Activated CD8-positive, alpha-beta memory T cell treated with anti-CD3 and anti-CD28 coated beads for 1 hour (primary cell): ENCODE measurements at places on chromosomes 4 and X.

- DNase-seq = no peak
Observed at GRCh38 chr4:38189445-38189844, 229.2 kb downstream of the PTTG2 start.

DNA sequence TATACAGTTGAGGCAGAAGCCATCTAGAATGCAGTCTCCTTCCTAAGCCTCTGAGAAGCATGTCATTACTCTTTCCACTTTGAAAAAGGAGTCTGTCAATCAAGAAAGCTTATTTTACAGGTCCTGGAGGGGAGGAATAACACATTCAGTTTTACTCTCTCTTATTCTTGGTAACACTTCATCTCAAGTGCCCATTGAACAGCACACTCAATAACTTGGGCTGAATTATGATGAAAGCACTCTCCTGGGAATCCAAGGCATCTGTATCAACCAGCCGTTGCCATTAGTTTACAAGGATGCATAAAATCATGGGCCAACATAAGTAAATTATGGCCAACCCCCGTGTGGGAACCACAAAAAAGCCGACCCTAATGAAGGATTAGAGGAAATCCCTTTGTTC, 282.4 kb downstream of the C4orf33 start:
- no peak for DNase-seq

GRCh38 chr4:123536225-123536624, 139.6 kb downstream of the SPRY1 start:
- no peak for DNase-seq

GRCh38 chrX:111490688-111491087, 20.8 kb upstream of the SERTM2 start:
- DNase-seq = no peak

- DNase-seq = no peak
Observed at GRCh38 chr4:6750286-6751221, 32.0 kb upstream of the KIAA0232 start.

DNA sequence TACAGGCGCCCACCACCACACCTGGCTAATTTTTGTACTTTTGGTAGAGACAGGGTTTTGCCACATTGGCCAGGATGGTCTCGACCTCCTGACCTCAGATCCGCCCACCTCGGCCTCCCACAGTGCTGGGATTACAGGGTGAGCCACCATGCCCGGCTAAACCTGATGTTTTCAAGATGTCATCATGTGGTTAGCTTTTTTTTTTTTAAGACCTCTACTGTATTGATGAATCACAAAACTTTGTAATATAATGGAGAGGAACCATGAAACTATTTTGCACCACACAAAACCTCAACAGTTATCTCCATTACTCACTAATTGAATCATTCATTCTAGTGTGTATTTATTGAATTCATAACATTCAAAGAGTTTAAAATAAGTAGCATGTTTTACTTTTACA, 94.7 kb upstream of the NEIL3 start:
- no peak for DNase-seq

GRCh38 chr4:151719956-151720334, 40.9 kb downstream of the GATB start:
- DNase-seq = no peak

DNA sequence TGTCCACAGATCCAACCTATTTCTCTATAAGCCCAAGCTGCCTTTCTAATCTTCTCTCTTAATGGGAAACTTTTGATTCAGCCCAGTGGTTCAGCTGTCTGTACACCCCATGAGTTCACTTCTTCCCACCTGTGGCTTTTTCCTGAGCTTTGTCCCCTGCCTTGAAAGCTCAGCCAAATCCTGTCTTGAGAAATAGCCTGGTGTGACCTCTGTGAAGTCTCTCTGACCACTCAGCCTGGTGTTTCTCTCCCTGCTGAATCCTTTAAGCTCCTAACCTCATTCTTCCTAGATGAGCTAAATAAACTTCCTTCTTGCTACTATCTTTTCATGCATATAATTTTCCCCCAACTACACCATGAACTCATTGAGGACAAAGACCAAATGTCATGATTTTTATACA, 15.2 kb upstream of the HERC5 start:
- no peak for DNase-seq

DNA sequence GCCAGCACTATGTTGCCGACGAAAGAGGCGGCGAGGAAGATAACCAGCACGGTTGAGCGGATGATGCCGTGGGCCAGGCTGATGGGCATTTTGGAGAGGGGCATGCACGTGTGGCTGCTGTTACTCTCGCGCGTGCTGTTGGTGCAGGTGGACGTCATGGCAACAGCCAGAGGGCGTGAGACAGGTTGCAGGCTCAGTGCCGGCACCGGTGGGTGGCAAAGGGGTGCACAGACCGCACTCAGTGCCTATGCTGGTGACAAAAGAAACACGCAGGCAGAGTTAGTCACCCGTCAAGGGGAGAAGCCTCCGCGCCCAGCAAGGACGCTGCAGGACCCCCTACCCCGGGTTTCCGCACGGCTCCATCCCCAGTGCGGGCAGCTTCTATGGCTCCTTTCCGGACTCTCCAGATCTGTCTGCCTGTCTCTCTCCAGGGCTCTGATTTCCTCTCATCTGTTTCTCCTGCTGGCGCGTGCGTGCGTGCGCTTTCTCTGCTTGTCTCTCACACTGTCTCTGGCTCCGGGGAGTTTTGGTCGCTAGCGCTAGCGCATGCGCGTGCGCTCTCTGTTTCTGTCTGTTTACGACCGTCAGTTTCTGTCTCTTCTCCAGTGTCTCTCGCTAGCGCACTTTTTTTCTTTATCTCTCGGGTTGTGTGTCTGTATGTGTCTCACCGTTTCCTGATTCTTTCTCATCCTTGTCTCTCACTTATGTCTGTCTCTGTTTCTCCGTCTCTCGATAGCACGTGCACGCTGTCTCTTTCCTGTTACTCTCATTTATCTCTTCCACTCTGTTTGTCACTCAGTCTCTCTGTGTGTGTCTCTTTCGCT, 2.1 kb downstream of the GPR101 start:
- DNase-seq = no peak

- no peak for DNase-seq
Observed at GRCh38 chrX:8042304-8042703, 115.1 kb upstream of the PNPLA4 start.

DNA sequence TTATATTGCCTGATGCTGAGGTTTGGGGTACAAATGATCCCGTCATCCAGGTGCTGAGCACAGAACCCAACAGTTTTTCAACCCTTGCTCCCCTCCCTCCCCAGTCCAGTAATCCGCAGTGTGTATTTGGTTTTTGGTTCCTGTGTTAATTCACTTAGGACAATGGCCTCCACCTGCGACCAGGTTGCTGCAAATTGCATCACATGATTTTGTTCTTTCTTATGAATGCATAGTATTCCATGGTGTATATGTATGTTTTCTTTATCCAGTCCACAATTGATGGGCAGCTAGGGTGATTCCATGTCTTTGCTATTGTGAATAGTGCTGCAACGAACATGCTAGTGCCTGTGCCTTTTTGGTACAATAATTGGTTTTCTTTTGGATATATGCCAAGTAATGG, 25.4 kb downstream of the GABRQ start:
- no peak for DNase-seq

GRCh38 chr4:8391972-8392371, 48.6 kb downstream of the ACOX3 start:
- DNase-seq = no peak

DNA sequence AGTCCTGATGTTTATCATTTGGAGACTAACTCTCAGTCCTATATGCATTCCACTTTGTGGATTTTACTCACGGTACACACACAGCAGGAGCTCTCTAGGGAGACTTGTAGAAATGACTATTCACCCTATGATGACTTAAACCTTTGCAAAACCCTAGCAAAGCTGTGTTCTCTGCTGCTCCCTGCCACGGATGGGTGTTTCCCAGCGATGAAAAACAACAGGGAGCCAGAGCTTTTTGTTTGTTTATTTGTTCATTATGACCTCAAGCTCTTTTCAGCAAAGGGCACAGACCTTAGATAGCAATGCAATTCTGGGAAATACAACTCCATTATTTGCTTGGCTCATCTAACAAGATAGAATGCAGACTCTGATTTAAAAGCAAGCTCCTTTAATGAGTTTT, 156.6 kb downstream of the GRIA3 start:
- DNase-seq = no peak

DNA sequence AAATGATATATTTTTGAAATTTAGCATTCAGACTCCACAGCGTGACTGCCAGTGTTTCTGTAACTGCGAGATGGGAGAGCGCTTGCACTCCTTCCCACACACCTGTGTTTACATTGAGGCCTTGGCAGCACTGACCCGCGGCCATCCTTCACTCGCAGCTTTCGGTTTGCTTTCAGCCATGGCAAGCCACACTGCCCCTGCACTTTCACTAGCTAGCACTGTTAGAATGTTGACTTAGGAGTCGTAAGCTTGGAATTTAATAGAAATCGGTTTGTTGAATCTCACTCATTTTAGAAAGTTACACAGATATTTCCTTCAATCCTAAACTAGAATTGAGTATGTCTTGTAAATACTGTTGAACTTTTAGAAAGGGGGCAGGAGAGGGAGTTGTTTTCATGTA, 136.2 kb downstream of the CFAP299 start:
- DNase-seq = no peak

DNA sequence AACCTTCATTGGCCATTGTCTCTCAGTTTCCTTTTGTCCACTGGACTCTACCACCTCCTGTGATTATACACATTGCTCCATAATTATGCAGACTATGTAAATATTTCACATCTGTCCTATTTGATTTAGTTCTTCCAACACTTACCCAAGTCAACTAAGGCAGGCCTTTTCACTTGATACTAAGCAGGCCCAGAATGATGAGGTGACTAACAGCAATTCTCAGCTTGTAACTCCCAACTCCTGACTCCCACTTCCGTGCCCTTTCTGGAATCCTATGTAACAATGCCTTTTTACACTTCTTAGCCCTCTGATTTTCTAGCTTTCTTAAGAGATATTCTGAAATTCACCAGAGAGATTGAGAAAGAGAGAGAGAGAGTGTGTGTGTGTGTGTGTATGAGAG, 6.6 kb downstream of the PAK3 start:
- DNase-seq = no peak

GRCh38 chr4:84651499-84651898, 68.6 kb downstream of the CDS1 start:
- no peak for DNase-seq

DNA sequence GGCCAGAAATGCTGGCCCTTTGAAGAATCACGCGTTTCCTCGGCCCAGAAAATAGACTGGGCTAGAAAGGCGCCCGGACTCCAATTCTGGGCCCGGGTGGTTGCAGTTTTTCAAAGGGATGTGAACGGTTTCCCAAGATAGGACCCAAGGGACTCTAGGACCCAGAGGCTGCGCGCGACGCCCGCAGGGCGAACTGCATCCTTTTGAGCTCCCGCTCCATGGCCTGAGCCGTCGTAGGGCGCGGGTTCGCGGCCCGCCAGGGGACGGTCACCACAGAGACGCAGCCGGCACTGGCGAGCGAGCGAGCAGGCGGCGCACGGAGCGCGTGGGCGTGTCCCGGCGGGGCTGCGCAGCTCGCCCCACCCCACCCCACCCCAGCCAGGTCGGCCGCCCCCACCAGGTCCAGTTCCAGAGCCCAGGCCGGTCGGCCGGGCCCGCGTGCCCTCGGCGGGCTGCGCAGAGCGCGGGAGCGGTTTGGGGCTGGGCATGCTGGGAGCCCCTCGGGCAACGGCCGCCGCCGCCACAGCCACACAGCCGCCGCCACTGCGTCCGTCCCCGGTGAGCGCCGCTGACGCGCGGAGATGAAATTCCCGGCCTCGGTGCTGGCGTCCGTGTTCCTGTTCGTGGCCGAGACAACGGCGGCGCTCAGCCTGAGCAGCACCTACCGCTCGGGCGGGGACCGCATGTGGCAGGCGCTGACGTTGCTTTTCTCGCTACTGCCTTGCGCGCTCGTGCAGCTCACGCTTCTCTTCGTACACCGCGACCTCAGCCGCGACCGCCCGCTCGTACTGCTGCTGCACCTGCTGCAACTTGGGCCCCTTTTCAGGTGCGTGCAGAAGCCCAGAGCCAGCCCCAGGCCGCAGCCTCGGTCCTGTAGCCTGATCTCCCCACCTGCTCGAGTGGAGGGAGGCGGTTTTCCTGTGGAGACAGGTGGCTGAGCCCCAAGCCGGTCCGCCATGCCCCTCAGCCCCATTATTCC, at the start of gene XK:
Gene XK (plus strand): TSS at position 411 of the 979 bp plus-strand sequence. CDS start 171 bp downstream, at position 582.
- DNase-seq = peak; percentile 2

GRCh38 chr4:113471146-113471860, 290.2 kb downstream of the CAMK2D start:
- no peak for DNase-seq

- no peak for DNase-seq
Observed at GRCh38 chr4:152628128-152628527, 51.7 kb downstream of the TMEM154 start.

DNA sequence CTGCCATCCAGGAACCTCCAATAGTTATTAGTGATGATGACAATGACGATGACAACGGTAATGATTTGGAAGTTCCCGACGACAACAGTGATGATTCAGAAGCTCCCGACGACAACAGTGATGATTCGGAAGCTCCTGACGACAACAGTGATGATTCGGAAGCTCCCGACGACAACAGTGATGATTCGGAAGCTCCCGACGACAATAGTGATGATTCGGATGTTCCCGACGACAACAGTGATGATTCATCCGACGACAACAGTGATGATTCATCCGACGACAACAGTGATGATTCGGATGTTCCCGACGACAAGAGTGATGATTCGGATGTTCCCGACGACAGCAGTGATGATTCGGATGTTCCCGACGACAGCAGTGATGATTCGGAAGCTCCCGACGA, 14.7 kb downstream of the CXCR3 start:
- DNase-seq = no peak

DNA sequence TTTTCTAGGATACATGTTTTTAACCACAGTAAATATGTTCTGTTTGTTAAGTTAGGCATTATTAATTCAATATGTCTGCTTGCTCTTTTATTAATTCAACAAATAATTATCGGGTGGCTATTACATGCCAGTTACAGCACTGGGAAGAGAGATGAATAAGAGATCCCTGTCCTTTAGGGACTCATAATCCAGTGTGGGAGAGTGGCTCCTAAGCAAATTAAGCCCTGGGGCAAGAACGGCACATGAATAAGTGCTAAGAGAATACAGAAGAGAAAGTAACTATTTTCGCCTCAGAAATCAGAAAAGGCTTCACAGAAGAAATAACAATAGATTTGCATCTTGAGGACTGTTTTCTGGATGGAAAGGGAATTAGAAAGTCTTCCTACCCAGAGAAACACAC, 236.7 kb downstream of the NR3C2 start:
- DNase-seq = no peak

GRCh38 chrX:76184276-76184675, 11.4 kb downstream of the PBDC1 start:
- no peak for DNase-seq

- DNase-seq = no peak
Observed at GRCh38 chrX:101550362-101550750, at the start of gene ARMCX1. ARMCX1 (plus strand) TSS chrX:101550547; CDS start chrX:101552931, 2,384 bp downstream.

GRCh38 chrX:150623583-150623982, 55.2 kb downstream of the MTM1 start:
- no peak for DNase-seq
